ENCODE measurements at places on chromosomes 12 and 14.

DNA sequence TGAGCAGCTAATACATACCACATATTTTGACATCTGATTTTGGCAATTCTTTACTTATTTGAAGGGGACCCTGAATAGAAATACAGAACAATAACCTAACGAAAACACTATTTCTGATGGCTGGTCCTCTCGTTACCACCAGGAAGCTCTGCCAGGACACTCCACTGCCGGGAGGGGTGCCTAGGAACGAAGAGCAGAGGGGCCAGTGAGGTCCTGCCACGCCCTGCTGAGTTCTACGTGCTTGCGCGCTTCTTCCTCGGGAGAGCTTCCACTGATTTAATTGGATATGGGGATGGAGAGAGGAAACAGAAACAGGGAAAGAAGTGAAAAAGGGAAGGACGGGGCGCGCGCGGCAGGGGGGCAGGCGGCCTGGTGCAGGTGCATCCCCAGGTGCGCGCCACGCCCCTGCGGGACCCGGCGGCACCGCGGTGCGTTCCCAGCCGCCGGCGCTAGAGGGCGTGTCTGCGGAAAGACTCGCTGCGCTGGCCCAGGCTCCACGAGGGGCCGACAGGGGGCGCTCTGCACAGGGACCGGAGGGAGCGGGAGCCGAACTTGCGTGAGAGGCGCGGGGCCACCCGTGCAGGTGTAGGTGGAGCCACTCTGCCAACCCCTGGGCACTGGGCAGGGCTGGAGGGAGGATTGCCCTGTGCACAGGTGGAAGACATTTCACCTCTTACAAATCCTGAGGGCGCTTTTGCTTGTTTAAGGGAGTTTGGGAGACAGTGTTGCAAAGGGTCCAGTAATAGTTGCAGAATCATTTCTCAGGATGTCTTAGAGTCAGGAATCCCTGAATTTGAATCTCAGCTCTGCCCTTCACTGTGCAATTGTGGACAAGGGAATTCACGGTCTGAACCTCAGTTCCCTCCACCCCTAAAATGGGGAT lies 986.3 kb upstream of the TMEM132C start:
- DNase-seq = no peak

- peak; percentile 83 for DNase-seq
These were observed 15.6 kb downstream of the SYNE3 start for GRCh38 chr14:95500772-95501401.

- DNase-seq = no peak
These were observed 163.4 kb downstream of the KICS2 start for GRCh38 chr12:64058541-64059265.

DNA sequence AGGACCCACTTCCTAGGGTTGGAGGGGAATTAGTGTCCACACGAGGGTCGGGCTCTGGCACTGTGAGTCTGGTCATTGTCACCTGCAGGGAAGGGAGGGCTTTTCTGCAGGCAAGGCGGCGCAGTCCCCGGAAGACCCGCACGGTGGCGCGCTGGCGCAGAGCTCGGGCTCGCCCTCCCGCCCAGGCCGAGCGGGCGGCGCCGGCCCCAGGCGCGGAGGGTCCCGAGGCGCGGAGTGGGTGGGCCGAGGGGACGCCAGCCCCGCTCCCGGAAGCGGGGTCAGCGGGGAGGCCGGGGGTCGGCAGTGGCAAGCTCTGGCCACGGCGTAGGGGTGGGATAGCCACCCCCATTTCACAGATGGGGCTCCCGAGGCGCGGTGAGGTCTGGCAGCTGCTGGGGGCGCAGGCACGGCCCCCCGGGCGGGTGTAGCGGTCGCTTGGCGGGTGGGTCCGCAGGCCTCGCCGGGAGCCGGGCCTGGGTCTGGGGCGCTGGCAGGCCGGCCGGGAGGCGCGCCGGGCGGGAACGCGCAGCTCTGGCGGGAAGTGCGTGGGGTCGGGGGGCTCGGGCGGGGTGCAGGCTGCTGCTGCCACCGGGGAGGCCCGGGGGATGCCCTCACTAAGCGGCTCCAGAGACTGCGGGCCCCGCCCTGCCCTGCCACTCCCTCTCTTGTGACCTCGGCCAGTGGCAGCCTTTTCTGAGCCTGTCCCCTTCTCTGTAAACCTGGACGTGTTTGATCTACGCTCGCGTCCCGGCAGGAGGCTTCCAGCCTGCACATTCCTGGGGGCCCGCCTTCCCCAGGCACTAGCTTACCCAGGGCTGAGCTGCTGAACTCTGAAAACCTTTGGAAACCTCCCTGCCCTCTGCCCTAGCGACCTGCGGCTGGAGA lies 46.1 kb downstream of the CYP46A1 start:
- no peak for DNase-seq

GRCh38 chr14:22557846-22558220 lies 31.2 kb downstream of the DAD1 start:
- DNase-seq = no peak

GRCh38 chr12:105852496-105852895 lies 286.3 kb downstream of the NUAK1 start:
- no peak for DNase-seq

Data from fibroblast of lung (primary cell).